ENCODE measurements at places on chromosomes 16 and 17. TPM values are rescaled to one million over a fixed set of nuclear protein-coding genes. Genes with fewer than 3 reads are reported as not detected.

DNA sequence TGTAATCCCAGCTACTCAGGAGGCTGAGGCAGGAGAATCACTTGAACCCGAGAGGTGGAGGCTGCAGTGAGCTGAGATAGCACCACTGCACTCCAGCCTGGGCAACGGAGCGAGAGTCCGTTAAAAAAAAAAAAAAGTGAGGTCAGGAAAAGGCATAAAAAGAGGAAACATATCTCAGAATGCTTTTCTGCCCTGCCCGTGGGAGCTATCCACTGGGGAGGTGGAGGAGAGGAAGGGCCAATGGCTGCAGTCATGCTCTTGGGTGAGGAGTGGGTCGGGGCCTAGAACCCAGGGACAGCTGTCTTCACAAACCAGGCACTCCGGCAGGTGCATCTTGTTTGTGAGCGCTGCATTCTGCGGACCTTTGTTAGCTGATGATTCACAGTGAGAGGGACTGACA, 60.0 kb upstream of the CDC42EP4 start:
- no peak for DNase-seq
- no peaks in the 10 kb centered on the region for H3K36me3 ChIP-seq
- no peak overlapping the region for H3K4me3 ChIP-seq
- no peaks in the 10 kb centered on the region for H3K27me3 ChIP-seq
- H3K27ac ChIP-seq = no peak overlapping the region
- H3K4me1 ChIP-seq = no peaks in the 10 kb centered on the region

GRCh38 chr17:19747829-19748806, at the start of gene ALDH3A1:
ALDH3A1 (minus strand) TSS chr17:19748298; CDS start chr17:19745129, 3,169 bp downstream.
- H3K4me3 ChIP-seq = peak within 1 kb of the TSS; percentile 33
- no peaks in the 10 kb centered on the region for H3K27me3 ChIP-seq
- DNase-seq = no peak
- peaks cover 6% of the 10 kb centered on the region for H3K4me1 ChIP-seq

GRCh38 chr17:50944054-50944901, 78.1 kb upstream of the TOB1 start:
- H3K36me3 ChIP-seq = no peaks in the 10 kb centered on the region
- peak overlapping the region; percentile 75 for H3K27ac ChIP-seq
- H3K27me3 ChIP-seq = no peaks in the 10 kb centered on the region
- H3K4me3 ChIP-seq = peak overlapping the region; percentile 72
- no peak for DNase-seq

- H3K4me3 ChIP-seq = no peak overlapping the region
- H3K4me1 ChIP-seq = no peaks in the 10 kb centered on the region
- no peaks in the 10 kb centered on the region for H3K36me3 ChIP-seq
- no peak overlapping the region for H3K27ac ChIP-seq
- H3K27me3 ChIP-seq = no peaks in the 10 kb centered on the region
- DNase-seq = no peak
Measured at GRCh38 chr17:8830141-8830540, 31.0 kb upstream of the MFSD6L start.

GRCh38 chr17:7238420-7239090, 702 bp downstream of the PHF23 start:
- H3K27ac ChIP-seq = peak overlapping the region; percentile 91
- peak overlapping the region; percentile 97 for H3K4me3 ChIP-seq
- no peaks in the 10 kb centered on the region for H3K27me3 ChIP-seq
- H3K4me1 ChIP-seq = peaks cover 29% of the 10 kb centered on the region
- no peak for DNase-seq

- H3K4me1 ChIP-seq = peaks cover 43% of the 10 kb centered on the region
- H3K36me3 ChIP-seq = no peaks in the 10 kb centered on the region
- H3K4me3 ChIP-seq = no peak overlapping the region
- no peak for DNase-seq
- no peaks in the 10 kb centered on the region for H3K27me3 ChIP-seq
Measured at GRCh38 chr16:15966420-15966819, 17.0 kb downstream of the ABCC1 start.

DNA sequence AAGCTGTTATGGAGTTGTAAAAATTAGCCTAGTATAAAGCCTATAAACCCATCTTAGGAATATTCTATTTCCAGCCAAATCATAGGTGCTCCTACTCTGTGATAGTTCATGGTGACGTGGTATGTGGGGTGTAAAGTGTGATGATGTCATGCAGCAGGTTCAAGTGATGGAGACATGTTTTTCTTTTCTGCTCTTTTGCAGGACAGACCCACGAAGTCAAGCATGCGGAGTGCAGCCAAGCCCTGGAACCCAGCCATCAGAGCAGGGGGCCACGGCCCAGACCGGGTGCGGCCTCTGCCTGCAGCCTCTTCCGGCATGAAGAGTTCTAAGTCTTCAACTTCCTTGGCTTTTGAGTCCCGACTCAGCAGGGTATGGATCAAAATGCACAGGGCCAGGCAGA, 87.3 kb downstream of the SPECC1 start:
- H3K4me1 ChIP-seq = peaks cover 50% of the 10 kb centered on the region
- peak overlapping the region; percentile 98 for H3K27ac ChIP-seq
- no peaks in the 10 kb centered on the region for H3K27me3 ChIP-seq
- H3K36me3 ChIP-seq = peaks cover 15% of the 10 kb centered on the region

- no peaks in the 10 kb centered on the region for H3K27me3 ChIP-seq
- no peak for DNase-seq
- H3K4me3 ChIP-seq = no peak overlapping the region
- H3K36me3 ChIP-seq = peaks cover 4% of the 10 kb centered on the region
- H3K4me1 ChIP-seq = peaks cover 48% of the 10 kb centered on the region
Measured at GRCh38 chr16:50580180-50580798, 32.1 kb downstream of the NKD1 start.

GRCh38 chr16:75042426-75043174, 43.8 kb downstream of the ZNRF1 start:
- peak overlapping the region; percentile 53 for H3K27ac ChIP-seq
- H3K27me3 ChIP-seq = no peaks in the 10 kb centered on the region
- no peak overlapping the region for H3K4me3 ChIP-seq
- no peak for DNase-seq
- peaks cover 31% of the 10 kb centered on the region for H3K4me1 ChIP-seq
- no peaks in the 10 kb centered on the region for H3K36me3 ChIP-seq

- peak; percentile 55 for DNase-seq
- H3K4me1 ChIP-seq = peaks cover 75% of the 10 kb centered on the region
- no peaks in the 10 kb centered on the region for H3K36me3 ChIP-seq
- H3K4me3 ChIP-seq = peak overlapping the region; percentile 69
- peak overlapping the region; percentile 98 for H3K27ac ChIP-seq
Measured at GRCh38 chr17:76700617-76701470, 9.9 kb downstream of the MXRA7 start.

- H3K4me3 ChIP-seq = no peak overlapping the region
- no peak for DNase-seq
- no peak overlapping the region for H3K27ac ChIP-seq
- no peaks in the 10 kb centered on the region for H3K36me3 ChIP-seq
- no peaks in the 10 kb centered on the region for H3K27me3 ChIP-seq
- H3K4me1 ChIP-seq = no peaks in the 10 kb centered on the region
Measured at GRCh38 chr16:78323315-78323714, 223.9 kb downstream of the WWOX start.

- H3K4me3 ChIP-seq = no peak overlapping the region
- no peaks in the 10 kb centered on the region for H3K4me1 ChIP-seq
- H3K27me3 ChIP-seq = no peaks in the 10 kb centered on the region
- no peaks in the 10 kb centered on the region for H3K36me3 ChIP-seq
Measured at GRCh38 chr16:83458612-83459011, 349.2 kb upstream of the HSBP1 start.

GRCh38 chr17:77704048-77704815, 254.3 kb upstream of the TNRC6C start:
- no peak overlapping the region for H3K27ac ChIP-seq
- H3K36me3 ChIP-seq = no peaks in the 10 kb centered on the region
- no peak for DNase-seq
- no peaks in the 10 kb centered on the region for H3K27me3 ChIP-seq

GRCh38 chr16:77715145-77715544, 7.2 kb upstream of the NUDT7 start:
- H3K4me1 ChIP-seq = no peaks in the 10 kb centered on the region
- no peaks in the 10 kb centered on the region for H3K36me3 ChIP-seq
- no peak overlapping the region for H3K4me3 ChIP-seq
- H3K27ac ChIP-seq = no peak overlapping the region

DNA sequence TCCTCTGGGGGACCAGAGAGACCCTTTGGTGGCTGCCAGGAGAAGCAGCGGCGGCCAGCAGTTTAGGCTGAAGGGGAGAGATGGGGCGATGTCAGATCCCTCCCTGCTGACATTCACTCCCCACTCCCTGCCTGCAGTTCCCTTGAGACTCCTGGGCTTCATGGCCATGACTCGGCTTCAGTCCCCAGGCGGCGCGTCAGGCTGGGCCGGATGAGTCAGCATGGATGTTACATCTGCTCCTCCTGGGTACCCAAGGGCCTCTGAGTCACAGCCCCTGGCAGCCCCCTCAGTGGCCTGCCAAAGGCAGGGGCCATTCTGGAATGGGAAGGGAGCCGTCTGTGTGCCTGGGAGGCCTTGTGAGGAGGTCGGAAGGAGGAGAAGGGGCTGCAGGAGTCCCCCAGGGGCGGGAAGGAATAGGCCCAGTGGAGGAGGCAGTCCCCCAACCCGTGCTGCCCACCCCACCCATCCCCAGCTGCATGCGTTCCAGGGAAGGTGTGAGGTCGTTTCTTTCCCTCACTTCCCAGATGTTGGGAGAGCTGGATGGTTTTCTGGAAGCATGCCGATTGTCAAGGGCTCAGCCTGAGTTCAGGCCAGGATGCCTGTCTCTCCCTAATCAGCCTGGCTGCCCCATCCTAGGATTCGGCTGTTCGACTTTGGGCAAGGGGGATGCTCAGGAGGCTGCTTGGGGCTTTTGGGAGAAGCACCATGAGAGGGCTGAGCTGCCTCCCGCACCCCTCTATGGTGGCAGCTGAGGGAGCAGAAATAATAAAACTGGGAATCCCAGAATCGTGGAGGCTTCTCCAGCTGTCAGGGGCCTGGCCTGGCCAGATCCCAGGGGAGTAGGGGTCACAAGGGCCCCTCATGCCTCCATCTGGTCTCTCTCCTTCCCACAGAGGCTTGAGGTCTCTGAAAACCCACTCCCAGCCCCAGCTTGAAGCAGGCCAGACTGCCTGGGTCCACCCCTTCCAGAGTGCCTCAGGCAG, 9.7 kb downstream of the RHBDL3 start:
- no peak for DNase-seq
- no peaks in the 10 kb centered on the region for H3K4me1 ChIP-seq
- no peaks in the 10 kb centered on the region for H3K36me3 ChIP-seq
- H3K27me3 ChIP-seq = no peaks in the 10 kb centered on the region
- no peak overlapping the region for H3K27ac ChIP-seq
- H3K4me3 ChIP-seq = no peak overlapping the region

DNA sequence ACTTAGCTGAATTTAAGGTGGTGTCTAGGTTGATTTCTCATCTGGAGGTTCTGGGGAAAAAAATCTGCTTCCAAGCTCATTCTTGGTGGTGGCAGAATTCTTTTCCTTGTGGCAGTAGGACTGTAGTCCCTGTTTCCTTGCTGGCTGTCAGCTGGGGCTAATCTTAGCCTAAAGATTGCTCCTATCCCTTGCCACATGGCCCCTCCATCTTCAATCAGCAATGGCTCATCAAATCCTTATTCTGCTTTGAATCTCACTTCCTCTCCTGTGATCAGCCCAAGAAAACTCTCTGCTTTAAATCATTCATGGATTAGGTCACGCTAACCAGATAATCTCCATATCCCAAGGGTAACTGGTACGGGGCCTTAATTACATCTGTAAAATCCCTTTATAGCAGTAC, 6.6 kb downstream of the FAM20A start:
- H3K27ac ChIP-seq = no peak overlapping the region
- H3K4me1 ChIP-seq = peaks cover 11% of the 10 kb centered on the region
- no peaks in the 10 kb centered on the region for H3K36me3 ChIP-seq
- H3K4me3 ChIP-seq = no peak overlapping the region
- no peak for DNase-seq

Gene TPSAB1
- total RNA-seq = 26.0 TPM

Gene CPNE7
- total RNA-seq = not detected

Gene TP53I13
- total RNA-seq = 92.6 TPM

Gene MYLK3
- total RNA-seq = 3.0 TPM

Gene TRPV2
- total RNA-seq = 28.6 TPM

Gene TRIM47
- 58.9 TPM for total RNA-seq

Gene CACNG3
- not detected for total RNA-seq

Gene SLC25A39
- total RNA-seq = 74.6 TPM

All from thoracic aorta (tissue), 2 donors.